8988T (cell line): ENCODE measurements at places on chromosomes 7 and 10.

- DNase-seq, result no peak
Measured at GRCh38 chr10:126061526-126061925, 165.2 kb downstream of the FANK1 start.

- DNase-seq, result no peak
Measured at GRCh38 chr10:51547941-51548340, 151.5 kb downstream of the CSTF2T start.

GRCh38 chr10:126729314-126729870, 58.9 kb upstream of the C10orf90 start:
- DNase-seq, result no peak

DNA sequence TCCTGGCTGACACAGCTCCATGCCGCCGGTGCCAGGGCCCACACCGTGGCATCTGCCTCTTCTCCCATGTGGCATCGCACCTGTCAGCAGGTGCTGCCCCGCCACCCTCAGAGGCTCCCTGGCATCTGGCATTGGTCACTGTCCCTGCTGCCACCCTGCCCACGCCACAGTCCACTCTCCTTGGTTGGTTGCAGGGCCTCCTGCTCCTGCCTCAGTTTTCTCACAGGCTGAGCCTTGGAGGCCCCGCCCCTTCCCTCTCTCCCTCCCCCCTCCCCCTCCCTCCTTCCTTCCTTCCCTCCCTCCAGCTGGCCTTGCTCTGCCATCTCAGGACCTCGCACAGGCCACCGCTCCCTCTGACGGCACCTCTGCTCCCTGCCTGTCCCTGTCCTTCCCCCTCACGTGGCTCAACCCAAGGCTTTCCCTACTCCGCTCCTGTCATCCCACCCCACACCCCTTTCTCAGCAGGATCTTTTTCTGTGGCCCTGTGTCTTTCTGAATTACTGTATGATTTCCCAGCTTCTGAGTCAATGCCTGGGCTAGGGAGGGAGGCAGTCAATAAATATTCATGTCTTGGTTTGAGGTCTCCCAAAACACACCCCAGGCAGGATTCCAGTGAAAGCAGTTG, 87.4 kb downstream of the INPP5A start:
- no peak for DNase-seq

GRCh38 chr7:983004-983615, at the start of gene CYP2W1:
Gene CYP2W1 (plus strand): TSS chr7:983181. CDS start chr7:983212, 31 bp downstream.
- DNase-seq, result no peak

GRCh38 chr10:15045380-15045779, 1.6 kb downstream of the OLAH start:
- DNase-seq, result no peak

DNA sequence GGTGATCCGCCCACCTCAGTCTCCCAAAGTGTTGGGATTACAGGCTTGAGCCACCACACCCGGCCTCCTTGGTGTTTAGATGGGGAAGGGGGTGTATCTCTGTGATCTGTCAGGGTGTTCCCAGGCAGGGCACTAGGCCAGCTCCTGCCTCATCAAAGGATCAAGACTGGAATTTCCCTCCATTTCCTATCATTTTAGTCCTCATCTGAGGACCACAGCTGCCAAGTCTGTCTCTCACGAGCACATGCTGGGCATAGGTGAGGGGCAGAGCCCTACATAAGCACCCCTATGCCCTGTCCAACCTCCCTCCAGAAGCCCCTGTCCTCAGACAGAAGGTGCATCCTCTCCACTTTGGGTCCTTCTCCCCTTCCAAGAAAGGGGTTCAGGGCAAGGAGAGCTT, 19.5 kb downstream of the TRIM56 start:
- DNase-seq, result no peak

DNA sequence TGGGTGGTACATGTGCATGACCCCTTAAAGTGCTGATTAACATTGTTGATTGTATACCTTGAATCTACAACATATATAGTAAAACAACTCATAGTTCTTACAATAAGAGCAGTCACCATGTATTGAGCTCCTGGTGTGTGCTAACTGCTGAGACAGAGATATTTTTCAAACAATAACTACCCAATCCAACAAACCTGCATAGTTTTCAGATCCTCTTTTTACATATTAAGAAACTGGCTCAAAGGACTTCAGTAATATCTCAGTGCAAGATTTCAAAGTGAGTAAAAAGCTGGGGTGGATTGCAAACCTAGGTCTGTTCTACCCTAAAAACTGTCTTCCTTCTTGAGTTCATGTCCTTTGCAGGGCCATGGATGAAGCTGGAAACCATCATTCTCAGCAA, 272.2 kb downstream of the SNX13 start:
- no peak for DNase-seq

DNA sequence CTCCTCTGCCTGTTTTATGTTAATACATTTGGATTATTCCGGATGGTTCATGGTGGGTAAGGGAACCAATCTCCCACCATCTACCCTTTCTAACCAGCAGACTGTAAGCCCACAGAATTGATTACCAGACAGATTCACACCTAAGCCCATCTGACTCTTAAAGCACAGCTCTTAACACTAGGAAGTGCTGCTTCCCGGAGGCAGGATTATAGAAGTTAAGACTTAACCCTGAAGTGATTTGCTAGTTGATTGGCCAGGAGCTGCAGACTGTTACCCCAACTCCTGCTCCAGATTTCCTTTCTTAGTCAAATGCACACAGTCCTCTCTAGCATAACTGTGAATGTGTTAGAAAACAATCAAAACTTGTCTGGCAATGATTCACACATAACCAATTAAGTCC, 221.7 kb downstream of the CDK14 start:
- no peak for DNase-seq

DNA sequence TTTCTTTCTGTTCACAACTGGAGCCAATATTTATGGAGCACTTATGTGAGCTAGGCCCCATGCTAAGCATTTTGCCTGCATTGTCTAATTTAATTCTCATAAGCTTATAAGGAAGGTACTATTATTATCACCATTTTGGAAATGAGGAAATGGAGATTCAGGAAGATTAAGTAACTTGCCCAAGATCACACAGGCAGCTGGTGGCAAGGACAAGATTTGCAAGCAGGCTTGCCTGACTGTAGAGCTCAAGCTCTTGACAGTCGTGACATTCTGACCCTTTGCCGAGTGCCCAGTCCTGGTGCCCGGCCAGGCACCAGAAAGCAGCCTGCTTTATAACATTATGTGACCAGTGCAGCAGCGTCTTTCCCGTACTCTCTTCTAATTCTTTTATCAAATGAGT, 38.2 kb downstream of the WNT2 start:
- DNase-seq, result no peak

DNA sequence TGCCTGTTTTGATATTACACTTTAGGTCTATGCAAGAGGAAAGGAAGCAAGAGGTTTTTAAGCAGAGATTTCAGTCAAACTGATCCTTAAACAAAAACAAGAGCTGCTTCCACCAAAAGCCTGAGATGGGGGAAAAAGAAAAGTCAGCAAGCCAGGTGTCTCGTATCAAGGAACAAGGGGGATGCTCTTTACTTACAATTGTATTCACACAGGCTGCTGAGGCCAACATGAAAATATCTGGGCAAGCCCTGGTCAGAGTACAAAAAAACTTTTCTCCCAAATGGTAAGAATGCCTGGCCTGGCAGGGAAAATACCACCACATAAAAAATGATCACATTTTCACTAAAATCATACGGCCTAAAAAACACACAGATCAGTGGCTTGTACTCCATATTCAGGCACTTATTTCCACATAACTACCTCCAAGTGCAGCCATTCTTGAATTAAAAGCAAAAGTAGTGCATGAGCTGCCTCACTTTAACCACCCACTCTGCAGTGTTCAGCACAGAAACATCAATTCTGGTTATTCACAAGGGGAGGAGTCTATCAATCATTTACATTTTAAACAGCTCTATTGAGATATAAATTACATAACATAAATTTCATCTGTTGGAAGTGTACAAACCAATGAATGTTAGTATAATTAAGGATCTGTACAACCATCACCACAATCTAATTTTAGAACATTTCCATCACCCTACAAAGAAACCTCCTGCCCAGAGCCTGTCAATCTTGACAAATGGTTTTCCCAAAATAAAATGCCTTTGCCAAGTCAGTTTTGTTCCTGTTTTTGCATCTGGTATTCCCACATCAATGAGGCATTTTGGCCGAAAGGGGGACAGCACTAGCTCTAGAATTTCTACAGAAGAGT, 70.2 kb downstream of the GRB10 start:
- DNase-seq, result no peak

- no peak for DNase-seq
Measured at GRCh38 chr10:129929343-129930292, 34.5 kb downstream of the EBF3 start.

DNA sequence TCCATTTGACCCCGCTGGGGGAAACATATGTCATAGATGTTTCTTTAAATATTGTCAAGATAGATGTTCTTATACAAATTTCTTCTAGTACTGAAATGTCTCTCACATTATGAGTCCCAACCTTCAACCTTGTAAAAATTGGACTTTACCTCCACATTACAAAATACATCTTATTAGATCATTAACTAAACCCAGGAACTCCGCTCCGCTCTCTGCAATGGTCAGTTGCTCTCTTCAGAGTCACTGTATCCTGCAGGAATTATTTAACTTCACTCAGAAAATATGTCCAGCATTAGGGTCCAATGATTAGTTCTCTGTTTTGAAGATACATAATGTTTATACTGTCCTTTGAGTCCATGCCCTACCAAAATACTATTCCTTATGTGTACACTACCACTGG, 8.5 kb upstream of the AKR1D1 start:
- no peak for DNase-seq

GRCh38 chr10:22326145-22326702, 5.3 kb downstream of the BMI1 start:
- no peak for DNase-seq

GRCh38 chr10:106904209-106904608, 260.3 kb downstream of the SORCS1 start:
- no peak for DNase-seq

GRCh38 chr7:151006590-151007300, 15.9 kb downstream of the NOS3 start:
- DNase-seq, result no peak

- no peak for DNase-seq
Measured at GRCh38 chr10:64071218-64071617, 550.0 kb downstream of the REEP3 start.

GRCh38 chr10:7184660-7185366, 226.0 kb downstream of the SFMBT2 start:
- DNase-seq, result no peak

GRCh38 chr7:156545979-156546378, 94.6 kb upstream of the RNF32 start:
- DNase-seq, result no peak

- no peak for DNase-seq
Measured at GRCh38 chr10:34364253-34365037, 450.7 kb downstream of the PARD3 start.

DNA sequence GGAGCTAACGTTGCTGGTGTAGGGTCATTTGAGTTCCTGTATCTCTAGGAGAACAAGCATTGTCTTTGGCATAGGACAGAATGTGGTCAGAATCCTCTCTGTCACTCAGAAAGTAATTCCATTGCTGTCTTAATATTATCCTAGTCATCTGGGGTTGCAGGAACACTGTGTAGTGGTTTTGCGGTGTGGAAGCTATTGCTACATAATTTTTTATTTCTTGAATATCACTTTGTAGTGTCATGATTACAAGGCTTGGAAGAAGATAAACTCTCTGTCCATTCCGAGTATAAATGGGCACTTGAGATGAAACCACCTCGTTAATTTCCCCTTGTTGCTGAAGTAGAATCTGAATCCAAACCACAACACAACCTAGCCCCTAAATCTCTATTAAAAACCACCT, 919.2 kb downstream of the LRMDA start:
- DNase-seq, result no peak

DNA sequence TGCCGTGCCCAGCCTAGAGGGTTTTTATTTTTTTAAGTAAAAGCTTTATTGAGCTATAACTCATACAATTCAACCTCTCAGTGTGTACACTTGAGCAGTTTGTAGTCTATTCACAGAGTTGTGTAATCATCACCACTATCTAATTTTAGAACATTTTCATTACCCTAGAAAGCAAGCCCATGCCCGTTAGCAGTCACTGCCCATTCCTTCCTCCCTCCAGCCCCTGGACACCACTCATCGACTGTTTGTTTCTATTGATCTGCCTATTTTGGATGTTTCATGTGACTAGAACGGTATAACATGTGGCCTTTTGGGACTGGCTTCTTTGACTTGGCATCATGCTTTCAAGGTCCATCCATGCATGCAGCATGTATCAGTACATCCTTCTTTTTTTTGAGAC, 25.7 kb upstream of the SEC61A2 start:
- DNase-seq, result no peak

GRCh38 chr10:1300218-1300617, 244.0 kb downstream of the WDR37 start:
- no peak for DNase-seq

DNA sequence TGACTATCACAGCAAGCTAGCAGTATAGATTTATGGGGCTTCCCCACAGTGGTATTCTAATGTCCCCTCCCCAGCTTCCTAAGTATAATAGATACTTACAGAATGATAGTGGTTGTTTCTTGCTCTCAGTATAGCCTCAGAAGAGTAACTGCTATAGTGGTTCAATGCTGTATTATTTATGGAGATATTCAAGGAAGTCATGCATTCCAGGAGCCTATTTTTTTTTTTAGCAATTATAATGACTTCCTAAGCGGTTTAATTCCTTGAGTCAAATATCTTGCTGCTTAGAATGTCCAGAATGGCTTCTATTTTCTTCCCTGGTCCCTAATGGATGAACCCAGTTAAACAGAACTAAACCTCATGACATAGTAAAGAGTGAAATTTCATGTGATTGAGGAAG, 451.5 kb upstream of the SEMA3D start:
- DNase-seq, result no peak

- no peak for DNase-seq
Measured at GRCh38 chr10:120508966-120509365, 51.9 kb downstream of the PLPP4 start.

DNA sequence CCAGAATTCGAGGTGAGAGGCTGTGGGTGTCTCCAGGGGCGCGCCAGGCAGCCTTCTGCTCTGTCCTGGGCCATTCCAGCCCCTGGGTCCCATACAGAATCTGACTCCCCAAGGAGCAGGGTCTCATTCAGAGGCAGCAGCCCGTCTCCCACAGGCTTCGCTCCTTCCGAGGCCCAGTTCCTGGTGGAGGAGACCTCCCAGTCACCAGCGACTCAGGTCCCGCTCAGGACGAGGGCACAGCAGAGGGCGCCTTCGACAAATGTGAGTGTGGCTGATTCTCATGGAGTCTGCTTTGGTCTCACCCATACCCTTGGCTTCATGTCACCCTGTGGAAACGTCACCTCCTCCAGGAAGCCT, 81.8 kb upstream of the GPR26 start:
- DNase-seq, result no peak

GRCh38 chr7:159126311-159127260, 18.1 kb downstream of the VIPR2 start:
- no peak for DNase-seq

DNA sequence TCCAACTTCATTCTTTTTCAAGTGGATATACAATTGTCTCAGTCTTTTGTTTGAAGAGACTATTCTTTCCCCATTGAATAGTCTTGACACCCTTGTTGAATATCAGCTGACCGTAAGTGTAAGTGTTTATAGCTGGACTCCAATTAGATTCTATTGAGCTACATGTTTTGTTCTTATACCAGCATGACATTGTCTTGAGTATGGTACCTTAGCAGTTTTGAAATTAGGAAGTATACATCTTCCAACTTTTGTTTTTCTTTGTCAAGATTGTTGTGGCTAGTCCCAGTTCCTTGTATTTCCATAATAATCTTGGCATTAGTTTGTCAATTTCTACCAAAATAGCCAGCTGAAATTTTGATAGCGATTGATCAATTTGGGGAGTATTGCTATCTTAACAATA, 56.9 kb downstream of the MYL10 start:
- DNase-seq, result no peak
